ENCODE measurements at places on chromosomes 3 and 15.

GRCh38 chr3:81749265-81749664, 12.2 kb downstream of the GBE1 start:
- no peak for DNase-seq

GRCh38 chr3:10467904-10468612, 37.3 kb downstream of the ATP2B2 start:
- no peak for DNase-seq

GRCh38 chr3:58093574-58094195, 85.5 kb downstream of the FLNB start:
- DNase-seq, result no peak

- no peak for DNase-seq
These were observed 822.3 kb upstream of the CFAP20DC start for GRCh38 chr3:59872128-59872527.

GRCh38 chr15:92324101-92324963, 69.3 kb upstream of the ST8SIA2 start:
- DNase-seq, result no peak

- no peak for DNase-seq
These were observed at the start of gene LPP for GRCh38 chr3:188154014-188154808. Gene LPP, plus strand, starts transcription at chr3:188154157. Its CDS starts 251,964 bp downstream, at chr3:188406121.

GRCh38 chr15:33168444-33168843, 26.1 kb downstream of the FMN1 start:
- DNase-seq, result no peak

DNA sequence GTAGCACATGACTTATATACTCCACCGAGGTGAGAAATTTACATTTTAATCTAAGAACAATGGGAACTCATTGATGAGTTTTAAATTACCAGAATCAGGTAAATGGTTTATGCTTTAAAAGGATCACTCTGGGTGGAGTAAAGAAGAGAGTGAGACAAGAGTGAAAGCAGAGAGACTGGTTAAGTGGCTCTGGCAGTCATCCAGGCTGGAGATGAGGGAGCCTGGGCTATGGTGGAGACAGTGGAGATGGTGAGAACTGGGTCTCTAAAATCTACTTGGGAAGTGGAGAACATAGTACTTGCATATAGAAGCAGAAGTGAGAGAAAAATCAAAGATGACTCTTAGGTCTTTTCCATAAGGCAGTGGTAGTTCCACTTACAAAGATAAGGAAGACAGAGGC, 37.1 kb upstream of the SLC25A36 start:
- no peak for DNase-seq

DNA sequence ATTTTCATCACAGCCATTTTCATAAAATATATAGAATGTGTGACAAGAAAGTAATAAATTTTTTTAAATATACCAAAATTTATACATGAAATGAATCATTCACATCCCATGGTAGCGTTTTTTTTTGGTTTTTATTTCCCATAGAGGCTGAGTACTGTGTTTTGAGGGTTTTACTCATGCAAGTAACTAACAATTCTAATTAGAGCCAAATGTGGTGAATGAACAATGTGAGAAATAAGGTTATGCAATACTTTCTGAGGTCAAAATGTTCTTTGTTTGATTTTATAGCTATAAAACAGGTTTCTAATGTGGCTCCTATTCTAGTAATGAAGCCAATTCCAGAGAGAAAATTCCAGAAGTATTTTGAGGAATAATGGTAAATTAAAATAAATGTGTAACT, 386.8 kb downstream of the TBC1D5 start:
- no peak for DNase-seq

GRCh38 chr3:139534992-139535879, 4.3 kb downstream of the RBP1 start:
- no peak for DNase-seq

GRCh38 chr15:48766196-48766595, 44.7 kb downstream of the CEP152 start:
- DNase-seq, result no peak

GRCh38 chr15:49044002-49044401, 2.2 kb downstream of the SECISBP2L start:
- no peak for DNase-seq

GRCh38 chr15:72369964-72370363, 5.8 kb downstream of the HEXA start:
- DNase-seq, result no peak

GRCh38 chr15:37252530-37252929, 152.2 kb upstream of the MEIS2 start:
- no peak for DNase-seq

DNA sequence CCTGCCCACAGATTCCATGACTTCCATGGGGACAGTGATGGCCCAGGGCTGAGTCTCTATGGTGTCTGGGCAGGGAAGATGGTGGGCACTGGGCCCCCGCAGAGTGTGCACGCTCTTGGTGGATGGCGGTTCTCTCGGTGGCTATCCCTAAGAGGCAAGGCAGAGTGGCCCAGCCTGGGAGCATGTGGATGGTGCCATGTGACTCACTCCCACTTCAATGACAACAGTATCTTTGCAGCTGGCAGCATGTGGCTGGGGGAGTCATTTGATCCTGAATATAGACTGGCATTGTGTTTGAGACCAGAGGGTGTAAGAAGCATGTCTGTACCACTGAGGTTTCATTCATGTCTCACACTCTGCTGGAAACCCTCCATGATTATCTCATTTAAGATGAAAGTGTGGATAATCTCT, 101.2 kb downstream of the CORO2B start:
- no peak for DNase-seq

GRCh38 chr3:144590854-144591253, 619.2 kb downstream of the DIPK2A start:
- no peak for DNase-seq

DNA sequence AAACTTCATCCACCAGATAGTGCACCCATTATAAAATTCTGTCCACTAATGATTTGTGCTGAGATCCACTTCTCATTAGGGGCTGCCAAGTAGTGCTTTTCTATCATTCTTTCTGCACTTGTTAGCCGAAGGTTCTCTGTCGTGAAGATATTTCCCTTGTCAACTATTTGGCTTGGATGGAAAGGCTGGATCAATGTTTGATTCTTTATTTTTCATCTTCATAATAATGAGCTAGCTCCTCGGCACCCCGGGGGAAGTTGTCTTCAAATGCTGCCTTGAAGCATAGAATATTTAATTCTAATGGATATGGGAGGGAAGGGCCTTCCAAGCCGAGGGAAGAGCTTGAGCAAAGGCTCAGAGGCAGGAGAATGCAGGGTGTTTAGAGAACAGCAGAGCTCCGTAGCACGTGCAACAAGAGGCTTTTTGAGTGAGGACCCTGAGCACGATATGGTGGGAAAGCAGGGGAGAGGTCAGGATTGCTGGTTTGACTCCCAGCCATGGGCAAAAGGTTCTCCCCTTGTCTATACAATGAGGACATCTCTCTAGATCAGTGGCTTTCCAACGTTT, 16.3 kb upstream of the MUC20 start:
- no peak for DNase-seq

- DNase-seq, result no peak
These were observed 311.7 kb downstream of the NSUN3 start for GRCh38 chr3:94374439-94375161.

GRCh38 chr3:18672561-18672960, 247.4 kb upstream of the SATB1 start:
- no peak for DNase-seq

GRCh38 chr3:71416876-71417275, 166.7 kb downstream of the FOXP1 start:
- no peak for DNase-seq

- no peak for DNase-seq
These were observed 112.9 kb upstream of the SLC6A11 start for GRCh38 chr3:10702961-10703740.

GRCh38 chr3:139491027-139491700, 14.8 kb upstream of the RBP2 start:
- DNase-seq, result no peak

GRCh38 chr3:25448750-25449692, 21.0 kb downstream of the RARB start:
- DNase-seq, result peak; percentile 32

DNA sequence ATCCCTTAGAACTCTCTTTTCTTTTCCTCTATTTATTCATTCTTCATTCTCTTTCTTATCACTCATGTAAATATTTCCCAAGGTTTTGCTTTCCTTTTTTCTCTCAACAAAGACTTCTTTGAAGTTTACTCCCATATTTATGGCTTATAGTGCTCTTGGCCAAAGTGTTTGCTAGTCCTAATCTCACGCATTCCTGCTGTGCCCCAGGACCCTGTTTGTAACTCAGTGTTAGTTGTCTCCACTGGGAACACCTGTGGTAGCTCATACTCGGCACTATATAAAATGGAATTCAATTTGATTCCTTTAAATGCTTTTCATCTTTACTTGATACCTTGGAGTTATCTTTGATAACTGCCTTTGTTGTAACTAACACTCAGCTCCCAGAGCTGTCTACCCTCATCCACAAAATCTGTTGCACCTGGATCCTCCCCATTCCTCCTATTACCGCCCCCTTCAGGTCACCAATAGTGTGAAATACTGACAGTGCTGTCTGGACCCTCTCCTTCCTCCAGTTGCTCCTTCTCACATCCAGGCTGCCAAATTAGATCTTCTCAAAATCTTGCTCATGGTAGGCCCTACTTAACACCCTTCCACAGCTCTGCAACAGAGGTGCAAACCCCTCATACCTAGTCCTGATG, 76.8 kb downstream of the TIGIT start:
- no peak for DNase-seq

GRCh38 chr15:80780416-80781221, 1.4 kb downstream of the CEMIP start:
- DNase-seq, result no peak
